ENCODE measurements at places on chromosomes 16 and 17.

DNA sequence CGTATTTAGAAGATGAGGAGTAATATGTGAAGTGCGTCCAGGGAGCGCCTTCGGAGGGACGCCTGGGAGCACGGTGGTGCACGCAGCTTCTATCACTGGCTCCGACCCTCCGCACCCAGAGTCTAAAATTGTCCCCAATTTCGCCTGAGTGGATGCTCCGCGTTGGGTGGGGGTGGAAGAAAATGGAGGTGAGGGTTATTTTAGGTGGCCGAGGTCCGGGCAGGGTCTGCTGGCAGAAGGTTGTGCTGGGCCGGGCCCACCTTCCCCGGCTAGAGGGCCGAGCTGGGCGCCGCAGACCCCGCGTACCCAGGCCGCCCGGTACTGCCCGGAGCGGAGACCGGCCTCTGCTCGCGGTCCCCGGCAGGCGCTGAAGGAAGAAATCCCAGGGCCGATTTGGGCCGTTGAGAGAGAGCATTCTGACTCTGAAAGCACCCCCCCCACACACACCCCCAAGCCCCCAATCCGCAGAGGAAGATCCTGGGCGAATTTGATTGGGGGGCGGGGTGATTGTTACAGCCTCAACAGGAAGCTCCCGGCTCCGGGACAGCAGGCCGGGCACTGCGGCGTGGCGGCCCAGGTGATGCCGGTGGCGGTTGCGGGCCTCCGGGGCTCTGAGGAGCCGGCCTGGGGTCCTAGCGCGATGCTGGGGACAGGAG is 3.0 kb downstream of the BAHCC1 start:
- no peak for DNase-seq

- no peak for DNase-seq
These were observed 511 bp upstream of the LIG3 start for GRCh38 chr17:34979650-34980352.

DNA sequence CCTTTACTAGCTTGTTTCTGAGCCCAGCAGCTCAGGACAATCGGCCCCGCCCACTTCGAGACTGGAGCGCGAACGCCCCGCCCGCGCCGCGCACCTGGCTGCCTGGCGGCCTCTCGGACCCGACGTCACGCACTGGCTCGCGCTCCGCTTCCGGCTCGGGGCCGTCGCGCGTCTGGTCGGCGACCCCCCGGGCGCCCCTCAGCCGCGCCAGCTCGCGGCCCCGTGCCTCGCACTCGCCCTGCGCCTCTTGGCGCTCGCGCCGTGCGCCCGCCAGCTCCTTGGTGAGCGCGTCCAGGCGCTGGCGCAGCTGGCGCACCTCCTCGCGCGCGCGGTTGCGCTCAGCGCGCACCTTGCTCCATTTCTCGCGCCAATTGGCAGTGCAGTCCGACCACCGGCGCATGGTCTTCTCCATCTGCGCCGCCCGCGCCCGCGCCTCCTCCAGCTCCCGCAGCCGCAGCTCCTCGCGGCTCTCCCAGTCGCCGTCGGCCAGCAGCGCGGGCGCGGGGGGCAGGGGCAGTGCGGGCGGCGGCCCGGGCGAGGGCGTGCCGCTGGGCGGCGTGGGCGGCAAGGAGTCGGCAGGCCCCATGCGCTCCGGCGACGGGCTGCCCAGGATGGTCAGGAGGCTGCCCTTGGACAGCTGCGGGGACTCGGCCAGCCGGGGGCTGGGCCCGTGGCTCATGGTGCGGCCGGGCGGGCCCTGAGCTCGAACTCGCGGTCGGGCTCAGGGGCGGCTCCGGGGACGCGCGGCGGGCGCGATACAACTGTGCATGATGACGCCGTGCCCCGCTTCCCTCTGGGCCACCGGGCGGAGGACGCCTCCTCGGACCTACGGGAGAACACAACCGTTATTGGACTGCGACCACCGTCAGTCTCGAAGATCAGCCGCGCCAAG is 7.6 kb downstream of the CCDC102A start:
- DNase-seq = no peak

DNA sequence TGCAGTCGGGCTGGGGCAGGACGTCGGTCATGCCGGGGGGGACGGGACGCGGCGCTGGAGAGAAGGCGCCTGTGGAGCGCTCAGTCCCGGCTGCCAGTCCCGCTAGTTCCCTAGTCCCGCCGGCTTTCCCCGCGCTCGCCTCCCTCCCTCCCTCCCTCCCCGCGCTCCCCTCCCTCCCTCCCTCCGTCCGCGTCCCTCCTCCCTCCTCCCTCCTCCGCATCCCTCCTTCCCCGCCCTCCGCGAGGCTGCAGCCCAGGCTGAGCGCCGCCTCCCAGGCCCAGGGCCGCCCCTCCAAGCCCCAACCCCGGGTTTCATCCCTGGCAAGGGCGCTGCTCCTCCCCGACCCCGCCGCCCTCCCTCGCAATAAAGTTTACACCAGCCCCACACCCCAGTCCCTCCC is 34.8 kb downstream of the TIMM22 start:
- DNase-seq = no peak

DNA sequence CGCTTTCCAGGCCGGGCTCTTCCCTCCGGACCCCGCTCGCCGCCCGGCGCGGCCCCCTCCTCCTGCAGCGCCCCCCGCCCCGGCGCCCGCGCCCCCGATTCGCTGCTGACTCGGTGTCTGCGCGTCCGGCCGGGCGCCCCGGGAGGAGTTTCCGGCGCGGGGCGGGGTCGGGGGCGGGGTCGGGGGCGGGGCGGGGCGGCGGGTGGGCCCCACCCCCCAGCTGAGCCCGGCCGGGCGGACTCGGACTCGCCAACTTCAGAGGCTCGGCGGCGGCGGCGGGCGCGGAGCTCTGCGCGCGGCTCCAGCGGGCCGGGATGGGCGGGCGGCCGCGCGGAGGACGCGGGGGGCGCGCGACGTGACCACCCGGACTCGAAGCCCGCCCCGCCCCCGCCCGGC is at the start of gene METRNL:
Gene METRNL, plus strand, starts transcription at position 258 of the 396 bp plus-strand sequence. CDS start 207 bp downstream, outside the sequence.
- DNase-seq = peak; percentile 30

- DNase-seq = peak; percentile 56
These were observed 5.8 kb downstream of the CACNA1H start for GRCh38 chr16:1158456-1159324.

- DNase-seq = no peak
These were observed 26.1 kb downstream of the GAS7 start for GRCh38 chr17:10172241-10172741.

DNA sequence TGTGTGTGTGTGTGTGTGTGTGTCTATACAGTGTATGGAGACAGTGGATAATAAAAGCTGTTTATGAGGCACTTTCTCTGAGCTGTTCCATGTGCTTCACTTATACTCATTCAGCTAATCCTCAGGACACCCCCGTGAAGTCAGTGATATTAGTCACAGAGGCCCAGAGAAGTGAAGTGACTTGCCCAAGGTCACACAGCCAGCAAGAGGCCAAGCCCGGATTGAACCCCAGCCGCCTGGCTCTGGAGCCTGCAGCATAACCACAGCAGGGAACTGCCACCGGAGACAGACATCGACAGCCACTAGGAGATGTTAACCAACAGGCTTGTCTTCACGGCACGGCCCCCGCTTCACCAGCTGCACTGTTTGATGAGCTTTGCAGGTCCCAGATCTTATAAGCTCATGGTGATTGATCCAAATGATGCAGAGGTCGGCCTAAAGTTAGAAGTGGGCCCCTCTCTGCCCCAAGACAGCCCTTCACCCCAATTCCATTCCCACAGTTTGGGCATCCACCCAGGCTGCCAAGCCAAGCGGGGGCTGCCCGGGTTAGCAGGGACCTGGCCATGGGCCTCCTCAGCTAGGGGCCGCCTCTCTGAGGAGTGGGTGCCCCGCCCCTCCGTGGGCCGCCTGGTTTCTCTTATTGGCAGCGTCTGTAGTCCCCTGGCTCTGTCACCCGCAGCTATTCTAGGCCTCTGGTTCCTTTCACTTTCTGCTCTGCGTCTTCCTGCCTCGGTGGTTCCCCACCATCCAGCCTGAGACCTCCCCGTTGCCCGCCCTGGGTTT is 30.9 kb downstream of the SOCS1 start:
- DNase-seq = no peak

DNA sequence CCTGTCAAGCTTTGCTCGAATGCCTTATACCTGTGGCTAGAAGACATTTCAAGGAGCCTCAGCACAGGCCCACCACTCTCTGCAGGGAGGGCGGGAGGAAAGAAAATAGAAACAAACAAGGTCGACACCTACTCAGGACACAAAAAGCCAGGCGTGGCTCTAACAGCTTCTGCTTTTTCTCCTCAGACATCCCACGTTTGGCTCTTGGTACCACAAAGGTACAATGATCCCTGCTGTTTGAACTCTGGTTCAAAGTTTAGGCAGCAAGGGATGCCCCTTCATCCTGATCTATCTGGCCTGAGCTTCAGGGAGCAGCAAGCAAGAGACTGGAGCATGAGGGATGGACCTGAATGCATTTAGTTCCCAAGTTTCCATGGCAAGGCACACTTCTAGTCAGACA is 57.1 kb downstream of the CREBBP start:
- DNase-seq = no peak

DNA sequence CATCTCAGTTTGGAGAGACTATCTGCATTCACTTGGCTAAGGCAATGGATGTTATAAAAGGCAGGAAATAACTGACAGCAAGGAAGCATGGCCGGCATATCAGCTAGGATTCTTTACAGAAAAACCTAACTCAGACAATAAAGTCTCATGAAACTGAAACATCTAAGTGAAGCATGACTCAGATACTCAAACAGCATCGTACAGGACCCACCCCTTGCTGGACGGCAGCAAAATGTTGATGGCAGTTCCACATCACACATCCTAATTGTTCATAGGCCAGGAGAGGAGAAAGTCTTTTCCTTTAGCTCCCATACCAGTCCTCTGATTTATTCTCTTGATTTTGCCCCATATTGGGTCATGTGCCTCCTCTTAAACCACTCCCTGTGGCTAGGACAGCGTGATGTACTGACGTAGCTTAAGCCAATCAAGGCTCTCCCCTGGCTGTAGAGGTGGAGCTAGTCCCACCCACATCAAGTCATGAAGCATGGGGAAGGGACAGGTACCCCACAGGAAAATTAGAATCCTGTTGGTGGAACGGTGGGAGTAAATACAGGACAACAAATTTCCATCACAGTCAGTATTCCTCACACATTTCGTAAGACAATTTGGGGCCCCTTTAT is 178.9 kb downstream of the IRX3 start:
- no peak for DNase-seq

DNA sequence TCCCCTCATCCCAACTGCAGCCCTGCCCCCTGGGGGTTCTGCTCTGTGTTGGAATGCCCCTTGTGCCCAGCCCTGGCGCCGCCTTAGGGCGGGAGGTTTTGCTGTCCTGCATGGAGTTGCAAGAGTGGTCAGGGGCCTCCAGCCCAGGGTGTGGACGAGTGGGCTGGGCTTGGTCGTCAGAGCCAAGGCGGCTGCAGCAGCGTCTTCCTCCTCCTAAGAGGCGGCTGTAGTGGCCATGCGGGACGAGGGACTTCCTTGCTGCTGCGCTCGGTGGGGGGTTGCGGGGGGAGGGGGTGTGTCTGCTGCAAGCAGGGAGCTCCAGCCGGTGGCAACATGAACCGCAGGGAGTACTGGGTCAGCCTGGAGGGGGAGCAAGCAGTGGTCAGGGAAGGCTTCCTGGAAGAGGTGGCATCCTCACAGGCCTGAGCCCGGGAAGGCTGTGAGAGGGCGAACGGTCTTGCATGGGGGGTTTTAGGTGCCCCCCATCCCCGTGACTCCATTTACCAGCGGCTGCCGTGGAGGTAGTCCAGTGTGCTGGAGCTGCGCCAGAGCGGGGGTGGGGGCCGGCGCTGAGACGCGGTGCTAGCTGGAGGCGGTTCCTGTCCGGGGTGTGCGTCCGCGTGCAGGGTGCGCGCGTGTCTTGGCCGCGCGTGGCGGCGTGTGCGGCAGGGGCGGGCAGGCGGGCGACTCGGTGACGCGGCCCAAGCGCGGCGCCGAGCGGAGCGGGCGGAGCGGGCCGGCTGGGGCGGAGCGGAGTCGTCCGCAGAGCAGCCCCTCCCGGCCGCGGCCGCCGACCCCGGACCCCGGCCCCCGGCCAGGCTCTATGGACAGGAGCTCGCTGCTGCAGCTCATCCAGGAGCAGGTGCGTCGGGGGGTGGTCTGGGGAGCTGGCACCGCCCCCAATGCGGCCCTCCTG is at the start of gene RHBDL1:
Gene RHBDL1, plus strand, starts transcription at position 704 of the 916 bp plus-strand sequence. Its CDS starts 120 bp downstream, at position 824.
- no peak for DNase-seq

- DNase-seq = no peak
These were observed 388.5 kb upstream of the CA10 start for GRCh38 chr17:52546990-52547389.

- DNase-seq = no peak
These were observed 26.4 kb upstream of the CLEC18A start for GRCh38 chr16:69924777-69925191.

- no peak for DNase-seq
These were observed 1.1 kb downstream of the TK2 start for GRCh38 chr16:66548868-66549267.

DNA sequence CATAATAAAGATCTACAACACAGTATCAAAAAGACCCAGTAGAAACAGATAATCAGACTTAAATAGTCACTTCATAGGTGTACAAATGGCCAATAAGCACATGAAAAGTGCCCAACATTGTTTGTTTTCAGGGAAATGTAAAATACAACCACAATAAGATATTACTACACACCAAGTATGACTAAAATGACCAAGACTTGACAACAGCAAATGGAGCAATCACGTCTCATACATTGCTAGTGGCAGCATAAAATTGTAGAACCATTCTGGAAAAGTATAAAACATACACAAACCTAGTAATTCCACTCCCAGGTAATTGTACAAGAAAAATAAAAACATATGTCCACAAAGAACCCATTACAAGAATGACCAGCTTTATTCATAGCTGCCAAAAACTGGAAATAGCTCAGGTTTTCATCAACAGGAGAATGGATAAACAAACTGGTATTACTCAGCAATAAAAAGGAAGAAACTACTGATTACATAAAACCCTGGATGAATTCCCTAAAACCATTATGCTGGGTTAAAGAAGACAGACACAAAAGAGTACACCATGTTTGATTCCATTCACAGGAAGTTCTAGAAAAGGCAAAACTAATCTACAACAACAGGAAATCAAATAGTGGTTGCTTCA is 85.6 kb downstream of the TTC19 start:
- no peak for DNase-seq

GRCh38 chr17:19291646-19292376 is 54.6 kb downstream of the EPN2 start:
- no peak for DNase-seq

GRCh38 chr16:26724189-26724588 is 342.5 kb upstream of the C16orf82 start:
- DNase-seq = no peak

GRCh38 chr16:53065461-53066061 is 10.8 kb downstream of the CHD9 start:
- no peak for DNase-seq

GRCh38 chr17:42878123-42878880 is 22.3 kb upstream of the G6PC1 start:
- no peak for DNase-seq

Measured in NCI-H2171 treated with DMSO at 0.1 percent for 48 hours (cell line).